Ascending aorta (tissue), 2 donors: ENCODE measurements at places on chromosomes 2 and 18. TPM values are rescaled to one million over a fixed set of nuclear protein-coding genes. Genes with fewer than 3 reads are reported as not detected.

The C2orf72 gene
- 20.5 TPM for total RNA-seq

The NFATC1 gene
- 64.1 TPM for total RNA-seq

The REV1 gene
- 26.8 TPM for total RNA-seq

DNA sequence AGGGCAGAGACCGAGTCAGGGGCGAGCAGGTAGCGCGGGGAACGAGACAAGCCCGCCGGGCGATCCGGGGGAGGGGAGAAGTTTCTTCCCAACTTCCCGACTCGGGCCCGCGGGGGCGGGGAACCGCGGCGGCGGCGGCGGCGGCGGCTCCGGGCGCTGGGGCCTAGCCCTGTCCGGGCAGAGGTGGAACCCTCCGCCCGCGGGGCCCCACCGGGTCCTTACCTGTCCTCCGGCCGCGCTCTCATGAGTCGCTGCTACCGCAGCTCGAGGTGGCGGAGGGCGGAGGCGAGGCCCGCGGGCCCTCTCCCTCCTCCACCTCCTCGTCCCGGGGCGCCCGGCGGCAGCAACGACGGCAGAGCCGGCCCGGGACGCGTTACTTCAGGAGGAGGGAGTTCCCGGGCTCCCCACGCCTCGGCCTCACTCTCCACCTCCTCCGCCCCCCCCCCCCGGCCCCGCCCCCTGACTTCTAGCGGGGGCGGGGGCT is at the start of gene YES1:
Gene YES1, minus strand, starts transcription at position 351 of the 484 bp plus-strand sequence. CDS start 55,415 bp downstream, outside the sequence.
- DNase-seq, result peak; percentile 74

GRCh38 chr2:135617501-135618015 is 86.3 kb downstream of the R3HDM1 start:
- DNase-seq, result no peak

DNA sequence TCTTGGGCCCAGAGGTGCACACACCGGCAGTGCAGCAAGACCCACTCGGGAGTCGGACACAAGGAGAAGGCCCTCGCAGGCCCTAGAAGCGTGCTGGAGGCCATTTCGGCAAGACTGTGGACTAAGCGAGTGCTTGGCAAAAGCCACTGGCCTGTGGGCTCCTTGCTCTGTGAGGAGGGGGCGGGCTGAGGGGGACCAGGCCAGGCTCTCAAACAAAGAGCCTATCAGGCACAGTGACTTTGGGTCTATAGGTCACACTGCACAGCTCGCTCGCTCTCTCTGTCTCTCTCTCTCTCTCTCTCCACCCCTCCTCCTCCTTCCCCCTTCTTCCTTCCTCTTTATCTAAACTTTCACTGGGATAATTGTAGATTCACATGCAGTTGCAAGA is 23.6 kb upstream of the ZCCHC2 start:
- DNase-seq, result no peak

DNA sequence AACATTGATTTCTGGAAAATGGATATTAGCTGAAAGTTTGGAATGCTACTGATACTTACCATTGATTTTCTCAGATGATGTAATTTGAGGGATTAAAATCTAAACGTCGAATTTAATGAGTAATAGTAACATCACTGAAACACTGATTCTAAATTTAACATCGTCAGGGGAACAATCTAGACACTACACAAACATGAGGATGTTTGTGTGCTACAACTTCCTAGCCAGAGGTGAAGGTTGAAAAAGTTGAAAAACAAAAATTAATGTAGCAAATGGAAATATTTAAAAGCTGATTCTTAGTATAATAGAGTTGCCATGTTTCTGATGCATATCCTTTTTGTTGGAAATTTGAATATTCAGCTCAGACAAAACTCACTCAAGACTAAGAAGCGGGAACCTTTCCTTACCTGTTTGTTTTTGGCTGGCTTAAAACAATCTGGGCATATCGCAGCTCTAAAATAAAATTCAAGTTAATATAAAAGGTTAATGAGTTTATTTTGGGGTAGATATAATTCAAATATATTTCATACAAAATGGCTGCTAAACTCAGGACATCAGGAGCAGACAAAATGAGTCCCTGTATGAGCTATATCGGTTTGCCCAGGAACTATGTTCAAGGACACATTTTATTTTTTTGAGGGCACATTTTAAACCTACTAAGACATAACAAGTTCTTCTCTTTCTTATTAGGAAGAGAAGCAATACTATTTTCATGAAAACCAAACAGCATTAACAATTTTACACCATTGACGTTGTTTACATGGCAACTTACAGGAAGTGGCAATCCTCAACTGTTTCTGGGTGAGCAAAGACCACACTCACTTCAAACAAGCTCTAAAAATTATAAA is 52.6 kb upstream of the PEX13 start:
- DNase-seq, result no peak

DNA sequence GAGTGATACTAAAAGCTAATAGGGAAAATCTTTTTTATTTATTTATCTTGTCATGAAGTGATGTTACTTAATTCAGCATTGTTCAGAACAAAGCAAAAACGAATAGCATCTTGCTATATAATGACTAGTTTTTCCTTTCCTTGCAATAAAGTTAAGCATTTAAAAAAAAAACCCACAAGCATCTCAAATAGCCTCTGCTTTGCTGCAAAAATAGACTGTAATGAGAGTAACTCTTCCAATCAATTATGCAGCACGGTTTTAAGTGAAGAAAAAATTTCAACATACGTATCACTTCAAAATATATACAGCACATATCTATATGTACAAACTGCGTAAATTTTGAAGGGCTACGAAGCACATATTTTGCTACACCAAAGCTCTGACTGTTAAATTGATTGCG is 153.3 kb upstream of the VRK2 start:
- no peak for DNase-seq
